HEK293T (cell line): ENCODE measurements at places on chromosomes 2 and 18.

GRCh38 chr18:55250768-55251173 lies 291.5 kb upstream of the CCDC68 start:
- no peak for DNase-seq

DNA sequence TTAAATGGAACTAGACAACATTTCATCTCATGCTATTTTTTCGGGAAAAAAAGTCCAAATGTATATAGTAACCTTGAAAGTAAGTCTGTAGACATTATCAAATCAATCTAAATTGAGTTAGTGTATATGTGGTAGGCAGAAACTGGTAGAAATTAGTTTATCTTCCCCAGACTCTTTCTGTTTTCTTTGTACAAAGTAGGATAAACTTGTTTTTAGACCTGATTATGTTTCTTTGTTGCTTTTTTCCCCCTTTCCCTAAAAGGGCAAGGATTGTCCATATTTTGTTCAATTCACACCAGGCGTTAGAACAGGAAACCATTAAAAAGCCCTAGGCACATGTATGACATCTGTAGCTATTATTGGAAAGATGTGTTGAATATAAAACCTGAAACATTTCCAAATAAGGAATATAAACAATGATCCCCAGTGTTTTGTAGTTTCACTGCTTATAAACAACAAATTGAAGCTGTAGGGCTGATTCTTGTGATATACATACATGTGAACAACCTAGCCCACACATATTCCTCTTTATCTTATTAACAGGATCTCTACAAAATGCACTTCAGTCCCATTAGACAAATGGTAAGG lies 528.3 kb downstream of the PARD3B start:
- DNase-seq = no peak

DNA sequence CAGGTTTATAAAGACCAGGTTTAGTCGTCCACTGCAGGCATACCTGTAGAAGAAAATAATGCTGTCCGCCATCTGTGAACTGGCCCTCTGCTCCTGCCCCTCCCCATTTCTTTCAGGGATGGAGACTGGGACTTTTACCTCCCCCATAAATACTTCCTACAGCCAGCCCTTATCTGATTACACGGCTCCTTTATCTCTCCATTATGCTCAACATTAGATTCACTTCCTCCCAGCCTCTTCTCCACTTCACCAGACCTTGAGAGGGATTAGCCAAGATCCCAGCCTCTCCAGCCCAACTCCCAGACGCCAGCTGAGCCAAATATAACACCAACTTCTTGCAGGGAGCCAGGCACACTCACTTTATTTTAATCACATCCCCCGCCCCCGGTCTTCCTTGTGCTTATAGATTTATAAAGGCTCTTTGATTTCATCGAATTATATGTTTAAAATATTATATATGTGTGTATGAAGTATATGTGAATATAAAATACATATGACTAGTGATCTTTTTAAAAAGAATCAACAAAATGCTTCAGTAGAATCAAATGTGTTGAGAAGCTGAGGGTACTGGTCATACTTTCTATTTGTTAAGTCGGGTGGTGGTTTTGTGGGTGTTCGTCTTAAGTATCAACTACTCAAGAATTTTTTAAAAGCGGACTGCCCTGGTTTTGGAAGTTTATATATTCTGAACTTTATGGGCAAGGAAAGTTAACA lies 81.0 kb downstream of the SPRED2 start:
- peak; percentile 31 for DNase-seq

DNA sequence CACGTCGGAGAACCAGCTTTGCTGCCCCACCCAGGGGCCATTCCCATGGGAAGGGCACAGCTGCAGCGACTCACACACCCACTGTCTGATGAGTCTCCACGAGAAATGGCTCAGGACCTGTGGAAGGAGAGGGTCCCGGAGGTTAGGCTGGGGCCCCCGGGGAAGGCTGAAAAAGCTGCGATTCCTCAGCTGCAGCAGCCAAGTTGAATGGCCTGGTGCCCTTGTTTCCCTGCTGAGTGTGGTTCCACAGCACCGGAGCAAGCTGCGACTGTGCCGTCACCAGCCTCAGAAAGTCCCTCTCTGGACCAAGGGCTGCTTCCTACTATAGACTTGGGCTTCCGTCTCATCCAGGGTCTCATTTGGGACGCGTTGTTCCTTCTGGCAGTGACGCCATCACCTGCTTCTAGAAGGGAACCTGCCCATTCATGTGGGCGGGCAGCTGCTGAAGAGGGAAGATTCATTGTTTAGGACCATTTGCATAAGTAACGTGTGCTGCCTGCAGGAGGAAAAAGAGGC lies 180.2 kb downstream of the INHBB start:
- no peak for DNase-seq

DNA sequence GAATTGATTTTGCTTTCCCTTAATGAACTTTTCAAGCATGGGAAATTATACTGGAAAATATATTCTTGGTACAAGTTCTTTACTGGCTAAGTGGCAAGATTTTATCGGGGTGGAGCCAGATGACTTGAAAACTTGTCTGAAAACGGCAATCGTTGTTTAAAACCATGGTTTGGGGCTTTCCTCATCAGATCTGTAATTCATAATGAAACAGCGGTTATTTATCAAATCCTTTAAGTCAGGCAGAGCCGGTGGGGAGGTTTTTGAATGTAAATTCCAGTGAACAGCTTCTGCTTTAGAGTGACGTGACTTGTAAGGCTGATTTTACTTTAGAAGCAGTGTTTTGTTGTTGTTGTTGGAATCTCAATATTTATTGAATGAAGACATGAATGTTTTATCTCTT lies 2.6 kb downstream of the SEC11C start:
- no peak for DNase-seq

DNA sequence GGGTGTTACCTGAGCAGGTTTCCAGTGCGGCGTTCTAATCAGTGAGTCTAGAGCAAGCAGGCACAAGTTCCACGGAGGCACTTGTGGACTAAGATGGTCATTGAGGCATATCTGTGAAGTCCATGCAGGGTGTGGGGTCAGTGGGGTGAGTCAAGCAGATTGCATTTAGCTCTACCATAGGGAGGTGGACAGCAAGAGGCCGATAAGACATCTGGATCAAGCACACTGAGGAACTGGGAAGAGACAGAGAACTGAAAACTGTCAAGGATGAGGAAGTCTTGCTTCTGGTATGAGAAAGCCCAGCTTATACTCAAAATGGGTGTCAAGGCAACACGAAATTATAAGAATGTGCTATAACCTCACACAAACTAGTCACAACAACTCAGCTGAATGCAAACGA lies 61.2 kb upstream of the SLC39A10 start:
- no peak for DNase-seq

DNA sequence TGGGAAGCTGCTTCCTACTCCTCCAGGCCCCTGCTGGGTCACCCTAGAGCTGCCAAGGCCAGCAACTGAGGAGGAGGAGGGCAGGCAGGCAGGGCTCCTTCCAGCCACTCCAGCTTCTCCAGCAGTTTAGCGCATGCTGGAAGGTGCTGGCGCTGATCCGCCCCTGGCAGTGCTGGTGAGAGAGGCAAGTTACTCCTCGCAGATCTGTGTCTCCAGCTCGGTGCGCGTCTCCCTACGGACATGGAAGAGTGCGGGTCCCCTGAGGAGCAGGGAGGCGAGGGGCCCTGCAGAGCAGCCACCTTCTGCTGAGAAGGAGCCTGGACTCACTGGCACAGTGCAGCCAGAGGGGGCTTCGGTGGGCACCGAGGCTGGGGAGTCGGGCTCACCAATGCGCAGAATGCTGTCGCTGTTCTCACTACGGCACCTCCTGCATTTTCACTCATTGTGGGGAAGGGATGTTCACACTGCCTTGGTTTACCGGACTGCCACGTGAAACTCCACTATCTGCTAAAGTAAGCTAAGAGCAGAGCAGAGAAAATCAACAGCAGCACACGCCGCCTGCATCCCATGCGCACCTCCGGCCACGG lies 206.0 kb downstream of the HDAC4 start:
- no peak for DNase-seq

GRCh38 chr2:232927032-232927792 lies 57.1 kb downstream of the SNORC start:
- DNase-seq = no peak

GRCh38 chr2:192010073-192010472 lies 163.2 kb upstream of the CAVIN2 start:
- no peak for DNase-seq

DNA sequence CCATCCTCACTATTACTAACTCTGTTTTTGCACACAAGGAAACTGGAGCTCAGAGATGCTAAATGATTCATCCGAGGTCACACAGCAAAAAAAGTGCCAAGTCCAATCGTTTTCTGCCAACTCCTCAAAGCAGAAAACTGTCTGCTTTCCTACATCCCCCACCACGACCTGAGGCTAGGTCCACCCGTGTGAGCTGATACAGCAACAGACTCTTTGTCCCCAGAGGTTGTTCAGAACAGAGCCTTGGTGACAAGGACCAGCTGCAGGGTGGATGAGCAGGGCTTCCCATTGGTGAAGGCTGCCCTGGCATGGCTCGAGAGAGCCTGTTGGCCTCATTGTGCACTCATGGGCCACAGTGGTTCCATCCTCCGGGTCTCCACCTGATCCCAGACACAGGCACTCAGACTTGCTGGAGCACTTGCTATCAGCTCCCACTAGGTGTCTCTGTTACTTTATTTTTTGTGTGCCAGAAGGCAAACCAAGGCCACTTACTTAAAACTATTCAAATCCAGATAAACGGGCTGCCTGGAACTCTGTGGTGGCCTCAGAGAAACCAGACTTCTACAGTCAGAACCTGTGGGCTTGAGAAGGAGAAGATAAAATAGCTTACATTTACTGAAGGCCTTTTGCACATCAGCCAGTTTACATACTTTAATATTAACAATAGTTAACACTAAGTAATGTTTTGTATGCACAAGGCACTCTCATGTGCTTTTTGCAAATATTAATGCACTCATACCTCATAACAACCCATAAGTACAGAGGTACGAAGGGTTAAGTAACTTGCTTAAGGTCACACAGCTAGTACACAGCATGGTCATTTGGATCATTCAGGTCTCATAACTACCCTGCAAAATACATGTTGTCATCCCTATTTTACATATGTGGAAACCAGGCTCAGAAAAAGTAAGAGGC lies 62.9 kb upstream of the CTIF start:
- peak; percentile 63 for DNase-seq

GRCh38 chr2:69600425-69600824 lies 43.1 kb downstream of the AAK1 start:
- DNase-seq = no peak

DNA sequence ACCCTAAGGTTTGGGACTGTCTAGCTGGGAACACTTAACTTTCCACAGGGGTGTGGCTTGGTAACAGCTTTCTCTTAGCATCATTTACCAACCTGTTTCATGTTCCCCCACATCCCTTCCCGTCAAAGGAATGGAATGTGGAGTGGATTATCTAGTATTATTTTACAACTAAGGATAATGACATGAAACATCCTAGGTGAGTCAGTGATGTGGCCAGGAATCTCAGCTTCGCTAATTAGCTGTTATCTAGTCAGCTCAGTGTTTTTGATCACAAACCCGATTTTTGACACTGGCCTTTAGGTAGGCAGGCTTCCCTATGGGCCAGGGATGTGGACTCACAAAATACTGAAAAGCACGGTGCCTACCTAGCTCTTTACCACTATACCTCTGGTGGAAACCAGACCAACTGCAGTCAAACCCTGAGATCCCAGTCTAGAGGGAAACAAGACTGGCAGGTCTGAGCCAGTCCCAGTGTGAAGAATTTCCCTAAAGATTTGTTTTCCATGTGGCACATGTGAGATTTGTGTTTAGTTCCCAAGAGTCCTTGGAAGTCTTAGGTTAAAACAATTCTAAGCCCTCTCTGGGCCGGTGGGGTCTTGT lies 2.8 kb upstream of the NRP2 start:
- no peak for DNase-seq

- DNase-seq = no peak
These were observed 15.4 kb downstream of the CPLX4 start for GRCh38 chr18:59303006-59303405.

GRCh38 chr18:7779211-7779610 lies 212.1 kb downstream of the PTPRM start:
- DNase-seq = no peak

- DNase-seq = no peak
These were observed 418.5 kb upstream of the MAP2 start for GRCh38 chr2:209005371-209005770.

- DNase-seq = no peak
These were observed 222.2 kb downstream of the BCL11A start for GRCh38 chr2:60331115-60331809.

DNA sequence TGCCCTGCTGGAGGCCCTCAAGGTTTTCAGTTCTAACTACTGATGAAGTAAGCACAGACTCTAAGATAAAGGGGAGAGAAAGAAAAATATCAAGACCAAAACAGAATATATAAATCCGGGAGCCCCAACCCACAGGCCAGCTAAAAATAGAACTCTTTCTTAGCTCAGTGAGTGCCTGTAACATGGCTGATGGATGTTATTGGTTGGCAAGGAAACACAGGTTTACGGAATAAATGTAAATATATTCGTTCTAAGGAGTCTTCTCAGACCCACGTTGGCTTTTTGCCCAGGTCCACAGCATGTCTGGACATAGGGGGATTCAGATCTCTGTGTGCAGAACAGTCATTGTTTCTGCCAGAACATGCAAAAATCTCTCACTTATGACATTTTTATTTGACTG lies 139.0 kb upstream of the SERPINE2 start:
- DNase-seq = no peak

GRCh38 chr2:27042159-27042661 lies 9.3 kb upstream of the AGBL5 start:
- no peak for DNase-seq

DNA sequence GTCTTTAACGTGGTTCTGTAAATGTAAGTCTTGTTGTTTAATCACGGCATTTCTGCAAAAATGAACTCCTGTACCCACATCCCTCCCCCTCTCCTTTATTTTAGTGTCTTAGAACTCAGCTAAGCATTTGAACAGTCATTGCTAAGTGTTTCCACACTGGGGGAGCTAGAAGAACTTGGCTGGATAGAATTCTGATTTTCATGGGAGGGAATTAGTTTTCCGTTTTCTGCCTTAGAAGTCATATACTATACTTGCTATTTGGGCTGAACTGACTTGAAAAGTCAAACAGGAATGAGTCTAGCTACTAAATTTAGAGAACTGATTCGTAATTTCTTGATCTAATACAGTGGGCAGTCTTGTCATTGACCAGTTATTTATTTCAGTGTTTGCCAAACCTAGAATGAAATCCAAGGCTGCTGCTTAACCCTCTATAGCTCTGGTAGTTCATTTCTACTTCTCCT lies 61.1 kb downstream of the FMNL2 start:
- DNase-seq = no peak

DNA sequence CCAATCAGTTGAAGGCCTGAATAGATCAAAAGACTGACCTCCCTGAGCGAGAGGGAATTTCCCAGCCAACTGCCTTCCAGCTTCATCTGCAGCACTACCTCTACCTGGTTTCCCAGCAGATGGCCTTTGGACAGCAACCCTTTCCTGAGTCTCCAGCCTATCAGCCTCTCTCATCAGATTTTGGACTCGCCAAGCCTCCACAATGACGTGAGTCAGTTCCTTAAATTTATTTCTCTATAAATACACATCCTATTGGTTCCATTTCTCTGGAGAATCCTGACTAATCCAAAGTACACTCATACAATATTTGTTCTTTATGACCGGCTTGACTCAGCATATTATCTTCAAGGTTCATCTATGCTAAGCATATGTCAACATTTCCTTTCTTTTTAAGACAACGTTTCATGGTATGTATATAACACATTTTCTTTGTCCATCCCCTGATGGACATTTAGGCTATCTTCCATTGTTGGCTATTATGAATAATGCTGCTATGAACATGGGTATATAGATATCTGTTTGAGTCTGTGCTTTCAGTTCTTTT lies 294.6 kb downstream of the LRATD1 start:
- no peak for DNase-seq

- DNase-seq = no peak
These were observed 20.6 kb downstream of the MBD2 start for GRCh38 chr18:54203914-54204313.

GRCh38 chr2:230644356-230644935 lies 68.2 kb upstream of the CAB39 start:
- DNase-seq = no peak
